ENCODE measurements at places on chromosomes 6 and 20.

- no peak for DNase-seq
Measured at GRCh38 chr6:29671026-29671425, 9.9 kb downstream of the ZFP57 start.

GRCh38 chr6:38985839-38986238 lies 62.7 kb upstream of the GLP1R start:
- DNase-seq: no peak

DNA sequence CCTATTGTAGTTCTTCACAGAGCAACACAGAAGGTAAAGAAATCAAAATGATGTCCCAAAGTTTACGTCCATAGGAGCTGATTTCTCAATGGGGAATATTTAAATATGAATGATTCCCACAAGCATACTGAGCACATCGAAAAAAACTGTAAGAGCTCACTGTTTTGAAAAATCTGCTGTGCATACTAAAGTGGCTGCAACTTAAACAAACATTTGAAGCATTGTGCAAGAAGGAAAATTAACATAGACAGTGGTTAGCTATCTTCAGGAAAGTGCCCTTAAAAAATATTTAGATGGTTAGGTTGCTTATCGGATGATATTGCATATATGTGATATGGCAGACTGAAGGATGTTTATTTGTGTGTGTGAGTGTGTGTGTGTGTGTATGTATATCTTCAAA lies 747.6 kb downstream of the RFPL4B start:
- DNase-seq: peak; percentile 25

GRCh38 chr6:28258877-28259777 lies at the start of gene NKAPL:
Gene NKAPL (plus strand): TSS chr6:28259297. CDS start chr6:28259372, 75 bp downstream.
- peak; percentile 49 for DNase-seq

- no peak for DNase-seq
Measured at GRCh38 chr6:63245420-63245819, 34.2 kb downstream of the FKBP1C start.

GRCh38 chr6:110557199-110557598 lies 80.8 kb upstream of the SLC22A16 start:
- no peak for DNase-seq

- no peak for DNase-seq
Measured at GRCh38 chr6:47016261-47016660, 25.9 kb downstream of the ADGRF1 start.

- DNase-seq: peak; percentile 47
Measured at GRCh38 chr20:38601216-38602184, at the start of gene ARHGAP40. Gene ARHGAP40 (plus strand): TSS chr20:38601809.

DNA sequence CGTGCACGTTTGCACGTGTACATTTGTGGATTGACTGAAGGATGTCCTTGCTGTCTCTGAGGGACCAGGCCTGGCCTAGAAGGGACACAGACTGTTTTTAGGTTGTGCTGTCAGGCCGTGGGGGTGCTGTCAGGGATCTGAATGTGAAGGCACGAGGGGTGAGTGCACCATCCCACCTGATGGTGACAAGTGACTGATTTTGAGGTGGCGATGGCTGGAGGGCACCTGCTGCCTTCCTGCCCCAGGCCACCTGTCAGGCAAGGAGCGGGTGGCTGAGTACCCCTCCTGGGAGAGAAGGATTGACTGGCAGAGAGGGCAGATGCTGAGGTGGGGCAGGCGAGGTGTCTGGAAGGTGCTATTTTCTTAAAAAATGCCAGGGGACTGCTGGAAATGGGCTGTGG lies 1.2 kb downstream of the RAB44 start:
- no peak for DNase-seq

- no peak for DNase-seq
Measured at GRCh38 chr6:130754786-130755367, 72.3 kb upstream of the SMLR1 start.
